NCI-H345 (cell line): ENCODE measurements at places on chromosomes 12 and 14.

- no peak for DNase-seq
Observed at GRCh38 chr14:87306409-87307168, 686.4 kb downstream of the GALC start.

GRCh38 chr12:75270157-75270556 lies 60.0 kb downstream of the CAPS2 start:
- no peak for DNase-seq

GRCh38 chr14:38143170-38143569 lies 64.5 kb upstream of the SSTR1 start:
- no peak for DNase-seq

GRCh38 chr12:18837025-18837424 lies 99.1 kb downstream of the CAPZA3 start:
- no peak for DNase-seq

- no peak for DNase-seq
Observed at GRCh38 chr14:56002876-56003625, 115.2 kb upstream of the PELI2 start.

GRCh38 chr12:6582196-6582595 lies 14.1 kb upstream of the NOP2 start:
- no peak for DNase-seq

GRCh38 chr14:89616852-89617341 lies 199.9 kb upstream of the FOXN3 start:
- DNase-seq: peak; percentile 6

GRCh38 chr12:107731366-107731765 lies 29.6 kb downstream of the PRDM4 start:
- DNase-seq: no peak

GRCh38 chr14:68199554-68200151 lies 380.1 kb downstream of the RAD51B start:
- DNase-seq: peak; percentile 51

DNA sequence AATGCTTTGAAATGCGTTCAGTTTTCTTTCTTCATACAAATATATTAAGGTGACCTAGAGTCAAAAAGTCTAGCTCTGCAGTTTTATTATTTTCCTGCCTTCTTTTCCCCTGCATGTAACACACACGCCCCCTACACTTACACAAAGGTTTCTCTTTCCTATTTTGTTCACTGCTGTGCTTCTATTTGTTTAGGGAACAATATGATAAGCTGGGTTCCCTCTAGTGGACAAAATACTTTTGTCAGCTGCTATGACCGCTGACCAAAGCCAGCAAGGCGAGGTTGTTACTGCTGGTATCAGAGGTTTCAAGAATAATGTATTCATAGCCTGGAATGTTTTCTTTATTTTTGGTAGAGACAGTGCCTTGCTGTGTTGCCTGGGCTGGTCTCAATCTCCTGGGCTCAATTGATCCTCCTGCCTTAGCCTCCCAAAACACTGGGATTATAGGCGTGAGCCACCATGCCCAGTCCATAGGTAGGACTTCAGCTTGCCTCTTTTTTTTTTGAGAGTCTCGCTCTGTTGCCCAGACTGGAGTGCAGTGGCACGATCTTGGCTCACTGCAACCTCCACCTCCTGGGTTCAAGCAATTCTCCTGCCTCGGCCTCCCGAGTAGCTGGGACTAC lies 33.4 kb downstream of the FNTB start:
- DNase-seq: peak; percentile 33

GRCh38 chr12:54385251-54385914 lies 850 bp upstream of the ZNF385A start:
- DNase-seq: no peak

GRCh38 chr14:84819528-84819927 lies 710.4 kb upstream of the FLRT2 start:
- DNase-seq: no peak

DNA sequence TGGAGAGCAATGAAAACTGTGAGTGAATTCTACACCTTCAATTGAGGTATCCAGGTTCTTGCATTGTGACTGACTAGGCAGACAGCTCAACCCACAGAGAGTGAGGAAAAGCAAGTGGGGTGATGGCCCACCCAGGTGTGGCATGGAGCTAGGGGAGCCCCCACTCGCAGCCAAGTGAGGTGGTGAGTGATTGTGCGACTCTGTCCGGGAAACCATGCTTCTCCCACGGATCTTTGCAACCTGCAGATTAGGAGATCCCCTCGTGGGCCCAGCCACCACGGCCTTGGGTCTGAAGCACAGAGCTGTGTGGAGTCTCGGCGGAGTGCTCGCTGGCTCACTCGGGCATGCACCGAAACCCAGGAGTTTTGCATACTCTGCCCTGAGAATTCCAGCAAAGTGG lies 120.1 kb downstream of the ALG10 start:
- no peak for DNase-seq

- DNase-seq: peak; percentile 37
Observed at GRCh38 chr14:92960706-92961566, 38.0 kb downstream of the CHGA start.
